ENCODE measurements at places on chromosomes 3 and 15. TPM values are rescaled to one million over a fixed set of nuclear protein-coding genes. Genes with fewer than 3 reads are reported as not detected.

The GOLGA8G gene
- total RNA-seq: not detected

The MCCC1 gene
- total RNA-seq: 7.0 TPM

The NEK11 gene
- 4.7 TPM for total RNA-seq

The ZPLD1 gene
- total RNA-seq: not detected

The SPATA12 gene
- total RNA-seq: 0.44 TPM

The FAM174B gene
- 9.2 TPM for total RNA-seq

The TMIE gene
- 0.28 TPM for total RNA-seq

The ZNF197 gene
- total RNA-seq: 1.8 TPM

The KCNMB3 gene
- 0.95 TPM for total RNA-seq

The TMCO5A gene
- total RNA-seq: not detected

The KPNA1 gene
- 66.8 TPM for total RNA-seq

The SCAANT1 gene
- not detected for total RNA-seq

The CALML4 gene
- 8.5 TPM for total RNA-seq

The RLBP1 gene
- total RNA-seq: not detected

The SYNM gene
- 33.6 TPM for total RNA-seq

The DAZL gene
- not detected for total RNA-seq

The ACKR4 gene
- total RNA-seq: not detected

The CLDN1 gene
- 23.3 TPM for total RNA-seq

The TXNRD3 gene
- 7.3 TPM for total RNA-seq

The CIDEC gene
- 45.7 TPM for total RNA-seq

The GOLGA6D gene
- total RNA-seq: not detected

The CDCP1 gene
- total RNA-seq: 10.5 TPM

The PAK6 gene
- total RNA-seq: 0.65 TPM

The VWA5B2 gene
- total RNA-seq: 0.46 TPM

The RARRES1 gene
- total RNA-seq: 7.6 TPM

The CGNL1 gene
- total RNA-seq: 0.78 TPM

The TMEM212 gene
- not detected for total RNA-seq

The C3orf49 gene
- total RNA-seq: not detected

The IQCF6 gene
- not detected for total RNA-seq

The GABRA5 gene
- total RNA-seq: 114 TPM

The CEMIP gene
- total RNA-seq: 1.4 TPM

The ZNF621 gene
- 6.9 TPM for total RNA-seq

The EPHA3 gene
- total RNA-seq: not detected

Measured in A549 treated with GW870086 at 1 μM for 4 hours (cell line).